DMS53 (cell line): ENCODE measurements at places on chromosomes 7 and 10.

- DNase-seq = no peak
Measured at GRCh38 chr7:10122551-10123100, 851.0 kb upstream of the PHF14 start.

DNA sequence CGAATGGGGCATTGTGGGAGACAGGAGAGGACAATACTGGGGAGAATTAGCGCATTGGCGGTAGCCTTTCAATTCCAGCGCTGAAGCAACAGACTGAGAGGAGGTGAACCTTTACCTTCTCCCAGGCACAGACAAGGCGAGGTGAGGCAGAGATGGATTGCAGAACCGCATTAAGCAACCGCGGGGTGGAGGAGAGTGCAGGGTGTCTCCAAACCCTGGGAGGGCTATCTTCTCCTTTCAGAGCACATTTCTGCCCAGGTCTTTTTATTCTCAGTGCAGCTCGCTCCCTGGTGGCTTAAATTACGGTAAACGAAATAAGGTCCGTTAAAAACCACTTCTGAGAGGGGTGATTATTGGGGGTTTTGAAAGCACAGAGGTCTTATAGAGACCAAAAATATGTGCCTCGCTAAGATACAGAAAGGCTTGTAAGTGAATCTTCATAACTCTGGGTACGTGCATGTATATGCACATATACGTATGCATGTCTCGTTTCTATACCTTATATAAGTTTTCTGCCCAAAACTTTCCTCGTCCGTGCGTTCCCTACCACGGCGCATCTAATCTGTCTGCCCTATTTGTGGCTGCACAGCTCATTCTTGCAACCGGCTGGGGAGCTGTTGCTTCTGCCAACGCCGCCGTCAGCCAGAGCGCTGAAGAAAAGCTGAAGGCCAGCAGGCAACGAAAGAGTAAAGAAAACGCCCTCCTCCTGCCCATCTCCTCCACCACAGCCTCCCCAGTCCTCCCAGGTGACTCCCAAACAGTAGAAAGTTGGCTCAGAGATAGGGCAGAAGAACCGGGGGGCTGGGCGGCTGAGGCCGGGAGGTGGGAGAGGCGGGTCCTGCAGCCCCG, 895 bp upstream of the ZNF804B start:
- DNase-seq = peak; percentile 82

DNA sequence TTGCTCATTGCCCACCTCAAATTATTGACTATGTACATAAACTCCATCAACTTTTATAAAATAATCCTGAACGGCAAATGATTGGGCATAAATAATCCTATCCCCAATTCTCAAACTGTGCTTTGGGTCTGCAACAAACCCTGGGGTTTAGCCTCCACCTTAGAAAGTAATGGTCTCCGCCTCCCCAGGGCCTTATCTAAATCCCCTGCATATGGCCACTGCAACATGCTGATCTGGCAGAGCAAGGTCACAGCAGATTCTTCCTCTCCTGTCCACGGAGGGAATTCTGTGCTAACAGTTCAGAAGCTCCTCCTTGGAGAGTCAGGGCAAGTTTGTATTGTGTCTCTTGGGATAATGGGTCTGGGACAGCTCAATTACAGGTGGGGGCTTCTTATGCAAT, 18.4 kb downstream of the FXYD4 start:
- DNase-seq = no peak

DNA sequence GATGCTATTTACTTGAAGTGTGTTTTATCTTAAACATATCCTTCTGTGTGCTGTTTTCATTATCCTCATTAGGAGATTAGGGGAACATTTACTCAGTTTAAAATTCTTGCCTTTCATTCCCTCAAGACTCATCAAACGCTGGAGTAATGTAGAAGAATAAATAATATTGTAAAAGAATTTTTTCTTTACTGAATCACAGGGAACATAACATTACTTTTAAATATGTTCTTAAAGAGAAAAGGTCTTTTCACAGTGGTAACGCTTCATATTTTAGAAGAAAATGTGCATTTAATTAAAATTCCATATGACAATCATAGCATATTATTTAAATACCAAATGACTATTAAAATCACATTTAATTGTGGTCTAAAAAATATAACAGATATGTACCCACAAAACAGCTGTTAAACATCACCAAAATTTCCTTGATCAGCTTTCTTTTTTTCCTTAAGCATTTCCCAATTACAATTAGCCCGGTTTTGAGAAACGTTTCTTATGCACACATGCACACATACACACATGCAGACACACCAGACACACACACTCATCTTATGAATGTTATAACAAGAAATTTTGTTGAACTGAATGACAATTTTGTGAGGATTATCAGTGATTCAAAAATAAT, 102.0 kb upstream of the GLI3 start:
- no peak for DNase-seq

DNA sequence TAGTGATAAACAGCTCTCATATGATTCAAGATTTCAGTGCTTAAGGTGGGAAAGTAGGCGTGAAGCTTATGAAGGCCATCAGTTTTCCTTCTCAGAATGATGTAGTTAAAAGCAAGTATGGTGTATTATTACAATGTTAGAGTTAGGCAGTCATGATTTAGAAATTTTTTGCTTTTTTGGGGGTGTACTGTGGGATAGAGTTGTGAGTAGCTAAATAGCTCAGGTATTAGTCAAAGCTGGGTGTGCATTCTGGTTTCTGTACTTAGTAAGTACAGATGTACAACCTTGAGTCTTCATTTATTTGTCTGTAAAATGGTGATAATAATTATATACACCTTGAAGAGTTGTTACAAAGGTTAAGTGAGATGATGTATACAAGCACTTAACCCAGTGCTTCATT, 52.2 kb downstream of the R3HCC1L start:
- no peak for DNase-seq

GRCh38 chr7:115869190-115869589, 161.4 kb downstream of the TFEC start:
- no peak for DNase-seq

GRCh38 chr7:38317515-38317914, 44.1 kb upstream of the TARP start:
- no peak for DNase-seq

- no peak for DNase-seq
Measured at GRCh38 chr7:111594602-111595001, 32.3 kb upstream of the IMMP2L start.

GRCh38 chr10:124963866-124964720, 22.2 kb downstream of the ZRANB1 start:
- DNase-seq = no peak

DNA sequence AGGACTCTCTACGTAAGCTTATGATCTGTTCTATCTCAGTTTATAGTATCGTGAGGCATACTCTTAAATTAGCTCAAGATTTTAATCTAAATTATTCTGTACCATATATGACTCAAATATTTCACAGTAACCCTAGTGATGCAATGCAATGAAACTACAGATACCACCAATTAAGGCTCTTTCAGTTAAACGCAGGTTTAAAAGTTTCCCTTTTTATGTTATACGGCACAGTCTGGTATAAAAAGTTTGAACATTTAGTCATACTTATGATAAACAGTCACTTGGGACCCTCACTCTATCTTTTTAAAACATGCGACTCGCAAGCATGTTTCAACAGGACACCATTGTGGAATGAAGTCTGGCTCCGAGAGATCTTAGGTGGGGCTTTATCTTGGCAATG, 107.2 kb downstream of the CDK6 start:
- no peak for DNase-seq

DNA sequence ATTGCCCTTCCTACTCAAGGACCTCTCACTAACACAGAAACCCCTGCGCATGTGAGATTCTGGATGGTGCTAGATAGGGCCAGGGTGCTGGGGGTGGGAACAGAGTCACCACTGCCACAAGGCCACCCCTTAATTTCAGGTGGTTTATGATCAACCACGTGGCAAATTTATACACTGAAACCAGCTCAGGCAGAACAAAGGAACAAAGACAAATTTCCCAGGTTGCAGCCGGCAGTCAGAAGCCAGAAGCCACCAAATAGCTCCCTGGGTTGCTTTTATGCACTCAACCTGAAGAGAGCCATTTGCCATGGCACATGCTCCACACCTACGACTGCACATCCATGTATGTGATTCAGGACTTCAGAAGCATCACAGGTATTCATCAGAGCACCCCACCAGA, 2.5 kb downstream of the VOPP1 start:
- DNase-seq = no peak

- no peak for DNase-seq
Measured at GRCh38 chr7:91694351-91694841, 186.1 kb downstream of the MTERF1 start.

GRCh38 chr7:79453558-79454360, at the start of gene MAGI2:
Gene MAGI2 (minus strand): TSS chr7:79453667. CDS start chr7:79453320, 347 bp downstream.
- DNase-seq = peak; percentile 66

GRCh38 chr10:7786430-7786829, 1.4 kb downstream of the KIN start:
- no peak for DNase-seq

- DNase-seq = no peak
Measured at GRCh38 chr10:75611993-75612372, 180.6 kb downstream of the LRMDA start.

DNA sequence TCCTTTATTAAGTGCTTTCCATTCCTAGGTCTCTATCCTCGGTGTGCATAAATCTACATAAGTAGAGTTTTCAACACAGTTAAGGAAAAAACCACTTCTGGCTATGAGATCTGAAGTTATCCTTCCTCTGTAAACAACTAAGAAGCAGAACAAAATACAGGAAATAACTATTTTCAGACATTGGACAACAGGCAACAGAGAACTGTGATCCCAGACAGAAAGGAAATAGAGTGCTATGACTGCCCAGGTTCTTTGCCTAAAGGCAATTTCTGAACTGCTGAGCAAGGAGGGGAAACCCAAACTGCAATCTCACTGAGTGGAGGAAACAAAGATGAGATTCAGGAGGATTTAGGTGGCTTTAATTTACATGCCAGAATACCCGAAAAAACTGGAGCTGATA, 285.4 kb downstream of the SNX13 start:
- DNase-seq = no peak

DNA sequence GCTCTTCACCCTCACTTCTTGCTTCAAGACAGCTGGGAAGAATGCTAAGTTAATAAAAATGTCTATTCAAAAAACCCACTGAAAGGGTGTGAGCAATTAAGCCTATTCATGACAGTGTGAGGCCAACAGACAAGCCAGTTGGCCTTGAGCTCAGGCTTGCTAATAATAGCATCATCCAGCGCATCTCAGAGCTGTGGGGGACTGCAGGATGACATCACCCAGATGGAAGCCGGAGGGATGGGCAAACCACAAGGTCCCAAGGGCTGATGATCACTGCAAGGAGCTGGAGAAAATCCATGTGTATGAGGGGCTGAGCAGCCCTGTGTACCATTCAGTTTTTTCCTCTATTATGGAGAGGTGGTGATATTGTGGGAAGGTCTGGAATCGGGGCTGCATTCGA, 770.4 kb downstream of the TNS3 start:
- DNase-seq = no peak

DNA sequence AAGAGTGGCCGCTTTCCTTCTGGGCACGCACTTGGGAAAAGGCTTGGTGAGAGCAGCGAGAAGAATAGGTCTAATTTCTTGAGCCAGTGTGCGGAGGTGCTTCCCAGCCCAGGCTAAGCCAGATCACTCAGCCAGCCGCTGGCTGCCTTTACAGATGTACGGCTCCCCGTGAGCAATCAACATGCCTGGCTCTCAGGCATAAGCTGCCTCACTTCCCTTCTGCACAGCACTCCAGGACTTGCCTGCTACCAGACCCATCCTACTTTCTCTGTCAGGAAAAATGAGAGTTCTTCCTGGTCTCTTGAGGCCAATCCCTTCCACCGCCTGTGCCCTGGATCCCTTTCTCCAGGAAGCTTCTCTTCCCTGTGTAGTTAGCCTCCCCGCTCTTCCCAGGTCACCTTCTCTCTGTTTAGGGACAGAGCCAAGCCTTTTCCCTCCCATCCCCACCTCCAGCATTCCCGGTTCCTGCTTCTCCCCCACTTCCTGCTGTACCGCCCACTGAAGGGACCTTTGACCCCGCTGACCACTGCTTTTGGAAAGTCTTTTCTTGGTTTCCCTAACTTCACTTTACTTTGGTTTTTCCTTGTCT, 1.1 kb upstream of the ACTR3C start:
- peak; percentile 43 for DNase-seq

DNA sequence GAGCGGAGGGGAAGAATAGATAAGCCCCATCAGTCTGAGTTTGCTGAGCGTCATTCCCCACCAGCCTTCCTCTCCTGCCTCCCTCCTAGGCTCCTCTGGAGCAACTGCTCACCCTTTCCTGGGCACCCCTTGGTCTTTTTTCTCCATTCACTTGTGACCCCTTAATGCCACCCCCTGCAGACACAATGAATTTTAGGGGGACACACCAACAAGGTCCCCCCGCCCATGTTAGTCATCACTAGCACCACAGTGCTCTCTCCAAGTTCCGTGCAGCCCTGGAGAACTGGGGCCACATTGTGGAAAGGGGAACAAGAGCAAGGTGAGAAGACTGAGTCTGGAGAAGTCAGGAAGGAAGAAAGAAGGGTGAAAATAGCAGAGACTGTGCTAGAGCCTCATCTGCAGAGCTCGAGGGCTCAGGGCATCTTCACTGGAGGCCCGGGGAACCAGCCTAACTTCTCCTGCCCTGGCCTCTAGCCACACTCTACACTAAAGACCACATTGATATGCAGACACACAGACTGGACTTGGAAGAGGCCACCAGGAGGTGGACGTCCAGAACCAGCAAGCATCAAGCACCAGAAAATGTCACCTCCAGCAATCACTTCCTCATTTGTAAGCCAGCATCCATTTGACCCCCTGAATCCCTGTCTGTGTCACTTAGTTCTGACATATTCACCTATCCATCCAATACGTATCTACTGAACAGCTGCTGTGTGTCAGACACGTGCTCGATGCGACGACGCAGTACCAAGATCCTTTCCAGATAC, 17.5 kb downstream of the RGR start:
- no peak for DNase-seq

GRCh38 chr7:27564881-27565482, 97.7 kb downstream of the HIBADH start:
- DNase-seq = no peak

DNA sequence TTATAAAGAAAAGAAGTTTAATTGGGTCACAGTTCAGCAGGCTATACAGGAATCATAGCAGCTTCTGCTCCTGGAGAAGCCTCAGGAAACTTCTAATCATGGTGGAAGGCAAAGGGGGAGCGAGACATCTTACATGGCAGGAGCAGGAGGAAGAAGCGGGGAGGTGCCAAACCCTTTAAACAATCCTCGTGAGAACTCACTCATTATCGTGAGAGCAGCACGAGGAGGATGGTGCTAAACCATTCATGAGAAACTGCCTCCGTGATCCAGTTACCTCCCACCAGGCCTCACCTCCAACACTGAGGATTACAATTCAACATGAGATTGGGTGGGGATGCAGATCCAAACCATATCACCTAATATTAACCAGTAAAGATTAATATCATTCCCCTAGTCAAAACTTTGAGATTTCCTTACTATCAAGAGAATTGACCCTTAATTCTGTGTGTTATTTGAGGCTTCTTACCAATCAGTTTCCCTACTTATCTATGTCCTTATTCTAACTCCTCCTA, 1.6 kb upstream of the SMO start:
- no peak for DNase-seq
